Vagina (tissue), 2 donors: ENCODE measurements at places on chromosomes 12 and 14.

DNA sequence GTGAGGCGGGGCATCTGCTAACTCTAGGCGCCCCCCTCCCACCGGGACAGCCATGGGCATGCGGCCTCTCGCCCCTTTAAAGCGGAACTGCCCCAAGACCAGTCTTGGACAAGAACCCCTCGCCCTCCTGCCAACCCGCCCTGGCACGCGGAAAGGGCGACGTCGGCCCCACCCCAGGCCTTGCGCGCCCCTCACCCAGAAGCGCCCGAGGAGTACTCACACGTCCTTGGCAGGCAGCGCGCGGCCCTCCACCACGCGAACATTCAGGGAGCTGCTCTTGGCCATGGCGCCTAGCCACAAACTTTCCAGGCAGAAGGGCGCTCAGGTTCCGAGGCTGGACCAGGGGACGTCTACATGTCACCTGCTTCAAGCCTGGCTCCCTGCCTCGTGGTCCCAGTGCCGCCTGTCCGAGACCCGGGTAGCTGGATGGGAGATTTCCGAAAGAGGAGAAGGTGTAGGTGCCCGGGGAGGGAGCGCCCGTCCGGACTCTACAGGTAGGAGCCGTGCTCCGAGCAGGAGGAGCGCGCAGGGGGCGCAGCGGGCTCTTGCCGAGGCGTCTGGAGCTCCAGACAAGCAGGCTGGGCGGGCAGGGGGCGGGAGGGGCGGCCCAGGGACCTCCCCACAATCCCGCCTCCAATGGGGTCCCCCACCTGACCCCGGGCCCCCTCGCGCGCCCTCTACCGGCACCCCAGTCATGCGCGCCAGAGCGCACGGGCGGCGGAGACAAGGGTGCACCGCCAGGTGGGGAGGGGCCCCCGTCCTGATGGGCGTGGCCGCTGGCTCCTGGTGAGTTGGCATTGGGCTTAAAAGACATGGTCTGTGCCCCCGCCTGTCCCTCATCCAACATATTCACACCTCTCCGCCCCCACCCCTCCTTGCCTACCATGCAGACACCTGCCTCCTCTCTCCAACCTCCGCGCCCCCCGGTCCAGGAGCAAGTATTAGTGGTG lies at the start of gene RASAL1:
TSS of gene RASAL1 (minus strand) at position 584 of the 950 bp plus-strand sequence. CDS start at position 285, 299 bp downstream.
- DNase-seq = no peak

DNA sequence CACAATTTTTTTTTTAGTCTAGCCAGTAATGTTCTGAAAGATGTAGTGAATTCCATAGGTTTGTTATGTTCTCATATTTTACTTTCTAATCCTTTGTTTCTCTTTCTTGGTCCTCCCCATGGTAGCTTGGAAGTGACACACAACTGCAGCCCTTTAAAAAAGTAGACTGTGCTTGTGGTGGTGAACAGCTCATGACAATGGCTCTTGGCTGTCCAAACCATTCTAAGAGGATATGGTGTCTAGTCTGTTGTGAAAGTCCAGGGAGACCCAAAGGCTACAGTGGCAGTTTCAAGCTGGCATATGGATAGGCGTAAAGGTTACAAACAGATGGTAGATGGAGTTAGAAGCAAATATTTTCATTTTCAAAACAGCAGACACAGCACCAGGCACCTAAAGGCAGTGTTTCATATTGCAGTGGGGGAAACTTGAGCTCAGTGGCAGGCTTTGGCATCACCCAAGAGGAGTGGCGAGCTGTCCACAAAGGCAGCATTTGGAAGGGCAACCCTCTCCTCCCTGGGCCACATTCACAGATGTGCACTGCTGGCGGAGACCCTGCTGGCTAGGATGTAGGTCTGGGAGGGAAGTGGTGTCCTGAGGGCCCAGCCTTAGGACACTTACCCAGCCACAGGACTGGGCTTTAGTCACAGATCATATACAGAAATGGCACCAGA lies 102.1 kb downstream of the DYRK2 start:
- no peak for DNase-seq

GRCh38 chr14:73258845-73259611 lies 21.7 kb downstream of the PAPLN start:
- DNase-seq = no peak

- no peak for DNase-seq
These were observed 71.1 kb upstream of the SOX5 start for GRCh38 chr12:24020397-24021163.

DNA sequence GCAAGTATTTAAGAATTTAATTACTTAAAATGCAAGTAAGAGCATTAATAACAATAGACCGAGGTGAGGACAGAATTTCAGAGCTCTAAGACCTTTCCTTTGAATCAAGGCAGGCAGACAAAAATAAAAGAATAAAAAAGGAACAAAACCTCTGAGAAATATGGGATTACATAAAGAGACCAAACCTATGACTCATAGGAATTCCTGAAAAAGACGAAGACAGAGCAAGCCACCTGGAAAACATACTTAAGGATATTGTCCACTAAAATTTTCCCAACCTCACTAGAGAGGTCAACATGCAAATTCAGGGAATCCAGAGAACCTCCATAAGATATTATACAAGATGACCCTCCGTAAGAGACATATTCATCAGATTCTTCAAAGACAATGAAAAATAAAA lies 325.1 kb downstream of the AEBP2 start:
- DNase-seq = no peak

- DNase-seq = no peak
These were observed 20.2 kb upstream of the CLEC4D start for GRCh38 chr12:8493084-8493483.
